ENCODE measurements at places on chromosomes 5 and 9. TPM values are rescaled to one million over a fixed set of nuclear protein-coding genes. Genes with fewer than 3 reads are reported as not detected.

- DNase-seq = no peak
Observed at GRCh38 chr9:74035786-74036185, 461.3 kb upstream of the RORB start.

DNA sequence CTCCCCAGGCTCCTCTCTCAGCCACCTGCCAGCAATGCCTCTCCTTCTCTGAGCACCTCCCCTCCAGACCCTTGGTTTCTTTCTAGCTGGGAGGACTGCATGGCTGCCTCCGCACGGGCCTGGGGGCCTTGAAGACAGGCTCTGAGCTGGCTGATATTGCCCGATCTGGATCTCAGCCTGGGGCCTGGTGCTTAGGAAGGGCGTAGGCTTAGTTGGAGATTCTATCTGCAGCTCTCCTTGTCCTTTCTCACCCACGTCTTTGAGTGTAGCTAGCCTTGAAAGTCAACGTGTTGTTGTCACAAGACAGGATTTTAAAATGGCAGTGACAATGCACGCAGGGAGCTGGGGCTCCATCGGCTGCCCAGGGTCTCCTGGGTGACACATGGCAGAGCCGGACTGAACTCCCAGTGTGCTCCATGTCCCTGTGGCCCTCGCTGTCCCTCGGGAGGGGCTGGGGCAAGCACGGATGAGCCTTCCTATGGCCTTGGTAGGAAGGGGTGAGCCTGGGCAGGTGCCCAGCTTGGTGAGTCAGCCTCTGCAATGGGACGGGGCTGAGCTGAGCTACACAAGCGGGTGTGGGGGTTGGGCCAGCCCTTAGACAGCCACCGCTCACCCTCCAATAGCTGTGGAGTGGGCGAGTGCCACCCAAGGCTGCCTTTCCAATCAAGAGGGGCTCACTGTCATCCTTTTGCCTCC, 9.4 kb downstream of the ADAMTSL2 start:
- no peak for DNase-seq

DNA sequence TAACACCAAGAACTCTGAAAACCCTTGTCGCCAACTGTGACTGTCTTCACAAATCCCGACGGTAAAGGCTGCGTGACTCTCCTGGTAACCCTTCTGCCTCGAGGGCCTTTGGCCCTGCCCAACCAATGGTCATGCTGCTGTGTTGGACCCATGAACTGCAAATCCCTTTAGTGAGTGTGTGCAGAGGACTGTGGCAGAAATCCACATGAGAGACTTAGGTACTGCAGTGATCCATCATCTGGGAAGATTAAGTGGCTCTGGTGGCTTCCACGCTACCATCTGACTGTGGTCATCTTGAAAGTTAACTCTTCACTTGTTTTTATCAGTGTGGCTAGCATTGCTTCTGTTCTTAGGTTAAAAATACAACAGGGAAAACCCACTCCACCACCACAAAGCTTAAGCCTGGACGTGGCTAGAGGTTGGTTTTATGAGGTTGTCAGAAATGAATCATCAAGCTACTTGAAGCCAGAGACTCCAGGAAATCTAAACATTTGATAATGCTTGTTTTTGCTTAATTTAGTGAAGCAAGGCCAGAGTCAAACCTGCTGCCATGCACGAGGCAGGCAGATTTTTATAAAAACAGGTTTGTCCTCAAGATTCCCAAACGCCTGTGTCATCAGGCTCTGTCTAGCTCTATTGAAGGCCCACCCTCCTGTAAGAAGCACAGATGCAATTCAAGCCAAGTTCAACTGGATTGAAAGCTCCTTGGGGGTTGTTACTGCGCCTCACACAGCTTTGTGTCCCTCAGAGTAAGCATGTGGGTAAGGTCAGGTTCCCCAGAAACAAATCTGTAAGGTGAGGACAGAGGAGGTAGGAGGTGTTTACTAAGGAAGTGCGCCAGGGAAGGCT, 52.7 kb upstream of the ERCC6L2 start:
- peak; percentile 56 for DNase-seq

DNA sequence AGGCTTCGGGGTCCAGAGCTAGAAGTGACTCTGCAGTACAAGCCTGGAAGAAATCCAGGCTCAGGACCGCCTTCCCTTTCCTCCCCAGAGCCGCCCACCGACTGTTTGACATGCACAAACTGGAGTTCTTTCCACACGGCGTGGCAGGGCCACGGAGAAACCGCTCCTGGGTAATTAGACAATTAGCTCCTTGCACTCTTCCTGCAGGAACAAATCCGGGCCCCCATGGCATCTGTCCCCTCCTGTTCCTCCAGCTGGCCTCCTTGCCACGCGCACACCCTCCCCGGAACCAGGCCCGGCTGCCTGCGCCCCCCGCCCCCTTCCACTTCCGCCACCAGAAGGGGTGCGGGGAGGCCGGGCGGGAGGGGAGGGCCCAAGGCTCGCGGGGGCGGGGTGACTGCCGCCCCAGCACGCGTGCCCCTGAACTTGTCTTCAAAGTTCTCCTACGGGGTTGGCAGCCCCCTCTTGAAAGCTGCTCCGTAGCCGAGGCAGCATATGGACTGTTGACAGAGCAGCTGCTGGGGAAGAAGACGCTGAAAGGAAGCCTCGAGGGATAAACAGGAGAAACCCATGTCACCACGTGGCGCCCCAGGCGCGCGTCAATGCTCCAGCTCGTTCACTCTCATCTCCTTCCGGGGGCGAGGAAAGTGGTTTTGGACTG, 74.3 kb downstream of the SEC61B start:
- no peak for DNase-seq

DNA sequence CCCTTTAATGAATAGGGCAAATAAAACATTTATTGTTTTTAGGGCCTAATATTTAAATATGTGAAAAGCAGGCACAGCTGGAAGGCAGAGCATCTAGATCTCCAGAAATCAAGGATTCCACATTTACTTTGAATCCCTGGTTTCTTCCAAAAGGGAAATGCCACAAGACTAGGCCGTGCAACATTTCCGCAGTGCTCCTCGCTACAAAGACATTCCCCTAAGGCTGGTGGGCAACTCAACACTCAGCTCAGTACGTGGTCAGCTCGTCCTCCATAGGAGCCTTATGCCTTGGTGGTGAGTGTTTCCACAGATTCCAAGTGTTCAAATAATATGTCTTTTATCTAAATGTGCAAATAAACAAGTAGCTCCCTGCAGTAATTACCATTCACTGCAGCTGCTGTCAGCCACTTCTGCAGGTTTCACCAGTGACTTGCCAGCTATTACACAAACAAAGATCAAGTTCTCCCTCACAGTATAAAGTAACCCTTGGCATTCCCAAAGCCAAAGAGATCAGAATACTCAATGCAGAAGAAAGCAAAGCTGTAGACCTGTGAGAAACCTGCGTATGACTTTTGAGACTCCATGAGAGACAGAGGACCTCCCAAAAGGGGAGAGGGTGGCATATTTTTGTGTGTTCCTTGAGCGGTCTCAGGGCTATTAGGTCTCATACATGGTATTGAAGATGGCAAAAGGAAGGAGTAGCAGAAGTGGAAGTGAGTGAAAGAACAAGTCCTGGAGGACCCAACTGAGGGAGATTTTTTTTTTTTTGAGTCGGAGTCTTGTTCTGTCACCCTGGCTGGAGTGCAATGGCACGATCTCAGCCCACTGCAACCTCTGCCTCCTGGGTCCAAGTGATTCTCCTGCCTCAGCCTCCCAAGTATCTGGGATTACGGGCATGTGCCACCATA, 38.0 kb upstream of the TENT2 start:
- no peak for DNase-seq

GRCh38 chr9:136840140-136840876, 2.0 kb upstream of the AJM1 start:
- no peak for DNase-seq

DNA sequence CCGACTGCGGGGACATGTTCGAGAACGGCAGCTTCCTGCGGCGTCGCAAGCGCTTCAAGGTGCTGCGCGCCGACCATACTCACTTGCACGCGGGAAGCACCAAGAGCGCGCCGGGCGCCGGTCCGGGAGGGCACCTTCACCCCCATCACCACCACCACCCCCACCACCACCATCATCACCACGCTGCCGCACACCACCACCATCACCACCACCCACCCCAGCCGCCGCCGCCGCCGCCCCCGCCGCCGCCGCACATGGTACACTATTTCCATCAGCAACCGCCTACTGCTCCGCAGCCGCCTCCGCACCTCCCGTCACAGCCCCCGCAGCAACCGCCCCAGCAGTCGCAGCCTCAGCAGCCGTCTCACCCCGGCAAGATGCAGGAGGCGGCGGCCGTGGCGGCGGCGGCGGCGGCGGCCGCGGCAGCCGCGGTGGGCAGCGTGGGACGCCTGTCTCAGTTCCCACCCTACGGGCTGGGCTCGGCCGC, 514 bp downstream of the FOXB2 start:
- no peak for DNase-seq

DNA sequence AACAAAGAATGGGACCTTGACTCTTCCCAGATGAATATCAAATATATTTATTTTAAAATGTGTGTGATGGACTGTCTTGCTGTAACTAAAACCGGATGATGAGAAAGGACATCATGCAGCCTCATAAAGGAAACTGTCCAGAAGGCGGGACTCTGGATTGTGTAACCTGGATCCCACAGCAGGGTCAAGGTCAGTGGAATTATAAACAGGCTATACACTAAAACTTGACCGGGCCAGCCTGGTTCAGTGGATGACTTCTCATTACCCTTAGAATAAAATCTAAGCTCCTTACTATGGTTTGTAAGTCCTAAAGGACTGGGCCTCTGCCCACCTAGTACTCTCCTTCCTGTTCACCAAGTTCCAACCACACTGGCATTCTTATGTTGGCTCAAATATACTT, 280.3 kb downstream of the ELAVL2 start:
- DNase-seq = no peak

Gene SPATA6L
- 2.1 TPM for total RNA-seq

Gene SH3PXD2B
- 0.64 TPM for total RNA-seq
